Hematopoietic multipotent progenitor cell (in vitro differentiated cells): ENCODE measurements at places on chromosomes 6 and 20.

- no peak for DNase-seq
Measured at GRCh38 chr20:36153736-36154699, 522 bp upstream of the EPB41L1 start.

GRCh38 chr20:9574181-9574580 is 59.8 kb downstream of the LAMP5 start:
- DNase-seq = no peak

DNA sequence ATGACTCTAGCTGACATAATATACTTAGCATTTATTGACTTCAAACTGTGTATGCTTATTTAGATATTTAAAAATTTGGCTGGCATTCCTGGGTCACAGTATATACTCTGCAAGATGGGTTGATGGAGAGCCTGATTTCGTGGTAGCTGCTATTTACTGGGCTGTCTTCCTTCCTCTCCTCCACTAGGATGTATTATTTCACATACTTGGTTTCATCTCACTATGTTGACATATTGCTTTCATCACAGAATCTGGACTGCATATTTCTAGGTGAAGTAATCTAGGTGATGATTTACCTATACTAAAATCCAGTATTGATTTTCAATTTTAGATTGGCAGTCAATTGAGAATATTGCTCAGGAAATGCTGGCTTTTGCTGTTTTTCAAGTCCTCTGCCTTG is 15.7 kb downstream of the AFDN start:
- no peak for DNase-seq

- DNase-seq = no peak
Measured at GRCh38 chr6:44800784-44801592, 413.5 kb downstream of the CDC5L start.

GRCh38 chr6:28312939-28313338 is 23.0 kb downstream of the ZSCAN31 start:
- no peak for DNase-seq

DNA sequence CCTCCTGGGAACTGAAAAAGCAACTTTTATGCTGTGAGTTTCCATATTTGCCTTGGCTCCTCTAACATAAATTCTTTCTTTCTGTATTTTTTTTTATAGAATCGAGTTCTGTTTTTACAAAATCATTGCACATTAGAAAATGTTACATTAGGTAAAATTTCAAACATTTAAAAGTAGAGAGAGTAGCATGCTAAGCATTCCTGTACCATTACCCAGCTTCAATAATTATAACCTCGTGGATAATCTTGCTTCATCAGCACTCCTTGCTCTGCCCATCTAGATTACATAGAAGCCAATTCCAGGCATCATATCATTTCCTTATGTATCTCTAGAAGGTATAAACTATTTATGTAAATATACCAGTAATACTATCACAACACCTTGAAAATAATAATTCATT is 15.4 kb upstream of the FBXO30 start:
- no peak for DNase-seq

- no peak for DNase-seq
Measured at GRCh38 chr6:41171908-41172307, 9.0 kb upstream of the TREM2 start.

GRCh38 chr6:81769824-81770223 is 17.3 kb upstream of the TENT5A start:
- no peak for DNase-seq

- no peak for DNase-seq
Measured at GRCh38 chr20:32140603-32141002, 31.1 kb downstream of the TM9SF4 start.

DNA sequence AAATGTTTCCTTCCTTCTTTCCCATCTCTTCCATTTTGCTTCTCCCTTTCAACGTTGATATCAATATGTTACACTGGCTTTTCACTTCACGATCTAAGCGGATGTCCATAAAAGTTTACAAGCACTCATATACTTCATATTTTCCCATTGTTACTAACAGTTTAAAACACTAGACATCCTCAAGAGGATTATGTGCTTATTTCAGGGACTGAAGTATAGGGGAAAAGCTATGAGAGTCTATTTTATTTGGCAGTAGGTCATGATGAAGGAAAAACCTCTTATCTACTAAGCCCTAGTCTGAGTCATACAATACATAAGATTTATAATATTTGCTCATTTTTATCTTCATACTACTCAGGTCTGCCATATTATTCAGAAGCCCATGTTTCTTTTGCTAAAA is 20.6 kb upstream of the EPB41L2 start:
- no peak for DNase-seq

GRCh38 chr6:148258868-148259267 is 83.8 kb upstream of the SASH1 start:
- DNase-seq = no peak

- no peak for DNase-seq
Measured at GRCh38 chr6:18347866-18348265, 39.3 kb upstream of the RNF144B start.

DNA sequence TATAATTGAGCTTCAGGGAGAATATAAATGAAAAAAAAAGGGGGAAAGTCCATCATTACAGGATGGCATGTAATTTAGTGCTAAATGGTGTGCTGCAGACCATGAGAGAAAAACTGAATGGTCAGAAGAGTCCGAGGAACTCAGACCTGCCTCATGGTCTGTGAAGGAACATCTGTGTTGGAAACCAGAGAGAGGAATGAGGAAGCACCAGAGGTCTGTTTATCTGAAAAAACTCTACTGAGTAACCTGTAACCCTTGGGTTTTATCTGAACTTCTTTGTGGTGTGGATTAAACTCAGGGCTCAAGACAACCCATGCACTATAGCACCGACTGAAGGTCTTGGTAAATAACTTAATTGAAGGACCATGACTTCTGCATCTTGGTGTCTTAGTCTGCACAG is 108.1 kb downstream of the RNF144B start:
- no peak for DNase-seq

- DNase-seq = no peak
Measured at GRCh38 chr6:105272786-105273185, 93.0 kb upstream of the POPDC3 start.

DNA sequence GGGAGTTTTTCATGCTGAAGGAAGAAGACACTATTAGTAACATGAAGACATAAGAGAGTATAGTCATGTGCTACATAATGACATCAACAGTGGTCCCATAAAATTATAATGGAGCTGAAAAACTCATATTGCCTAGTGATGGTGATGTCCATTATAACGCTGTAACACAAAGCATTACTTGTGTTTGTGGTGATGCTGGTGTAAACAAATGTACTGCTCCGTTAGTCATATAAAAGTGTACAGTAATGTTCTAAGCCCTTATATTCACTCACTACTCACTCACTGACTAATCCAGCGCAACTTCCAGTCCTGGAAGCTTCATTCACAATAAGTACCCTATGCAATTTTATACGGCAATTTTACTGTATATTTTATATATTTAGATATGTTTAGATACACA is 26.8 kb upstream of the ASF1A start:
- no peak for DNase-seq

GRCh38 chr6:168226061-168226752 is 93.4 kb downstream of the DACT2 start:
- DNase-seq = no peak

DNA sequence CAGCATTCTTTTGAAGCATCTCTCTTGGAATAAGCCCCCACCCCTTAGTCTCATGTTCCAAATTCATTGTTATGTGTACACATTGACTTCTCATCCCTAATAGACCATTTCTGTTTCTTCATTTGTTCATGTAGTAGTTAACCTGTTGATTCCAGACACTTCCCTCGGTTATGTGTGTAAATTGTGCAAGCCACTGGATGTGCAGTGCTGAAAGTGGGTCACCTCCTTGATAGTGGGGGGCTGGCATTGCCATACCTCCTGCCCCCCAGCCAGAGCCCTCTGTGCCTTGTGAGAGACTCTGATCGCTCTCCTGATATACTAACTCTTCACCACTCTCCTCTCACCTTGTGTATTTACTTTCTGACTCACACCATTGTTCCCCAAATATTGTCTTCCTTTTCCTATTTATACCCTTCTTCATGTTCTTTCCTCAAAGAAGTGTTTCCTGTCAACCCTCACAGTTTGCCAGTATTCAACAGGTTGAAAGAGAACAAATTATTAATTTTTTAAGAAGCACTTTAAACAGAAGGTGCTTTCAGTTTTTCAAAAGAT is 59.0 kb downstream of the HIVEP1 start:
- no peak for DNase-seq

GRCh38 chr6:105940990-105941389 is 145.1 kb upstream of the PRDM1 start:
- no peak for DNase-seq

DNA sequence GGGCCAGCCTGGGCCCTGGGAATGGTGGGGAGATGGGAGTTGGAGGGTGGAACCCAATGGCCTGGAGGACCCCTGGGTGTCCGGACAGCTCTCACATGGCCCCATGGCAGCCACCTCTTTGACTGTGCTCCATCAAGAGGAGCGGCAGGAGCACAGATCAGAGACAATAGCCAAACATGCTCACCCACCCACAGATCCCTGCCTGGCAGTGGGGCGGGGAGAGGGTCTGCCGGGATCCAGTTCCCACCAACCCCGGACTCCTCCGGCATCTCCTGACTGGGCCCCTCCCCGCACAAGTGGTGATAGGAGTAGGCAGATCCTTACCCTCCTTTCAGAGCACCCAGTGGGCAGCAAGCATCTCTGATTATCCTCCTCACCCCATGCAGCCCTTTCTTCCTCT is 31.9 kb upstream of the MRPS18A start:
- no peak for DNase-seq

GRCh38 chr20:50223039-50224005 is 32.7 kb downstream of the CEBPB start:
- no peak for DNase-seq

DNA sequence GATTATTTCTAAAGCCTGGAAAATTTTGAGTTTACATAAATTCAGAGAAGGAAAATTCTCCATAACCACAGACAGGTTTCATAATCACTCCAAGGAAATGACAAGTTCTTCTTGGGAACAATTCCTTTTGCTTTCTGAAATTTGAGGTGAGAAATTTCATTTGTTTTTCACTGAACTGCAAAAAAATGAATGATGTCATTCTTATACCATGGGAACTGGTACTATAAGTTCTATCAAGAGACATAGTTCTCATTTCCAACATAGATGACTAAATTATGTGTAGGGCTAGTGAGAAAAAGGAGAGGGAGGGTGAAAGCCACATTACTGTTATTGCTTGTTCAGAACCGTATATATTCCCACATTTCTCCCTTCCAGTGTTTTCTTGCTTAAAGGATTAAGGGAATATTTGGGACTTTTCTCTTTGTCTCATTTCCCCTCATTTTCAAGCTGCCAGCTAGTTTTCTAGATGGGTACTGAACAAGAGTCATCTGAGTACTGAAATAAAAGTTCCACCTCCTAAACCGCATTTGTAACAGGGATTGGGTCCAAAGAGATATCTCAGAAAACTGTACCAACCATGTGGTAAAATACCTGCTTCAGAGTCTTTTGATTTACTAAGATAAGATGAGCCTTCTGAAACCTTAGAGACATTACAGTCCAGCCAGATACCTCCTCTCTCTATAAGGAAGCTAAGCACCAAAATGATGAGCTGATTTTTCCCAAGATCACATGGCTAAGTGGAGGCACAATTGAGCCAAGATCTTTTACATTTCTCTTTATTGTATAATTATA is 144.3 kb upstream of the PRDM1 start:
- no peak for DNase-seq

DNA sequence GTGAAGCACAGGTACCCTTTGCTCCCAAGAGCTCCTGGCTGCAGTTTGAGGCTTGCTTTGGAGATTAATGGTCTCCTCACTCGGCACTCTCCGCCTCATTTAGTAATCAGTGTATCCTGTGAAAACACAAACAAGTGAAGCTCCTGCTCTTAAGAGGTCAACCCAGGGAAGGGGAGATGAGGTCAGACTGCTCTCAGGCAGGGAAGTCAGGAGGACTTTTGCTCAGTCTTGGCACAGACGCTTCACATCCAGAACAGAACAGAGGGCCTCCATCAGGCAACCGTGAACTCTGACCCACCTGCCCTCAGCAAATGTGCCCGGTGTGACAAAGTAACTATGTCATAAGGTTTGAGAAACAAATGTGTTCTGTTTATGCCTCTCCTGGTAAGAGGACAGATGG is 428.8 kb upstream of the JARID2 start:
- no peak for DNase-seq

GRCh38 chr6:37200085-37200484 is 30.1 kb downstream of the PIM1 start:
- no peak for DNase-seq

- DNase-seq = peak; percentile 39
Measured at GRCh38 chr6:99822741-99823512, 171.1 kb downstream of the MCHR2 start.

DNA sequence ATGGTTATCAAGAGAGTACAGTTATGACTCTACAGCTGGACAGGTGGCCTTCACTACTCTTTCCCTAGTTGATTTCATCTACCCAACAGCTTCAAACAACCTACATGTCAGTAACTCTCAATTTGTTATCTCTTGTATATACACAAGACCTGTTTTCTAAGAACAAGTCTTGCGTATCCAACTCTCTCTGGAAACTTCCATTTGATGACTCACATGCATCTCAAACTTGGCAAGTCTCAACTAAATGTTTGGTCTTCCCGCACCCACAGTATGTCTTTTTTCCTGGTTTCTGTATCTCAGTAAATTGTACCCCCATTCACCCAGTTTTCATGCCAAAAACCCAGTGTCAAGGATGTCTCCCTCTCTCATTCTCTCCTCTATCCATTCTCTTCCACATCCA is 97.7 kb downstream of the BTBD9 start:
- DNase-seq = no peak

DNA sequence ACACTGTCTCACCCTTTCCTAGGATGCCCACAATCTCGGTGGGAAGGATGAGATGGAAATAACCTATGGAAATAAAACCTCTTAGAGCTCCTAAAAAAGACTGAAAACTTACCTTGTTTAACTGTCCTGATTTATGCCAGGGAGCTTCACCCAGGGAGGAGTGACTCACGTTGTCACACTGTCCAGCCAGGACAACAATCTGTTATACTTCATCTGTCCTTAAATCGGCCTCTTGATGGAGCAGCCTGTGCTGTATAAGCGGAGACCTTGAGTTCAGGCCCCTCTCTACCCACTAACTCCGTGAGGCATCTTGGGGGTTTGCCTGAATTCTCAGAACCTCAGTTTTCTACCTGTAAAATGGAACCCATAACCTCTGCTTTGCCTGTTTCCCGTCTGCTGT is 9.2 kb upstream of the KIAA1755 start:
- no peak for DNase-seq

- DNase-seq = peak; percentile 41
Measured at GRCh38 chr6:44094403-44095242, 32.6 kb downstream of the MRPL14 start.

- no peak for DNase-seq
Measured at GRCh38 chr6:39465539-39465938, 143.0 kb upstream of the KCNK16 start.

GRCh38 chr6:90290811-90291420 is 5.7 kb downstream of the BACH2 start:
- no peak for DNase-seq

- DNase-seq = no peak
Measured at GRCh38 chr6:14824060-14824459, 421.8 kb upstream of the JARID2 start.
